ENCODE measurements at places on chromosomes 11 and 22.

GRCh38 chr22:33563220-33563964, 356.9 kb downstream of the LARGE1 start:
- no peak for DNase-seq

GRCh38 chr11:110935018-110935640, 222.9 kb upstream of the ARHGAP20 start:
- DNase-seq, result no peak

DNA sequence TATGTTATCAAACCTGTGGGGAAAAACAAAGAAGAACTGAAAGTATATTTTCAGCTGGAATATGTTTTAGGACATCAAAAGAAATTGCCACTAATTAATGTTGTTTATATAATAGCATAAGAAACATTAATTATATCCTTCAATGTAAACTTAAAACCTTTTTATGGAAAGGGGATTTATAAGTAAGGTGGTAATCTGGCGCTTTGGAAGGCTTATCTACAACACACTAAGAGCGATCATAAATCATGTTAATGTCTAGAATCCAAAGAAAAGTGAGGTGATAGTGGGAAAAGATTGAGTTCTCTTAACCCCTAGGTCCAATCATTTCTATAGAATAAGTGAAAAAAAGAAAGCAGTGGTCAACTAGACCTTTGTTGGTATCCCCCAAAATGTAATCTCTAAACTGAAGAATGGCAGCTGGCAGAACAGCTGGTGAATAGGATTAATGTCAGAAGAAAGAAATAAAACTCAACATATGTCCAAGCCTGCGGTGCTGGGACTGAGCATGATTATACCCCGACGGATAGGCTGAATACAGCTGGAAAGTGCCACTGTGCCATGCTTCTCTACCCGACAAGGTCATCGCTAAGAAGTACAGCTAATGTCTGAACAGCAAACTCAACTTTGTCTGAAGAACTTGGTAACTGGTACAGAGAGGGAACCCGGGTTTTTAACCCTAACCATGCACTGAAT, 64.0 kb downstream of the SOX6 start:
- DNase-seq, result no peak

- DNase-seq, result no peak
Observed at GRCh38 chr22:19194766-19195536, 16.4 kb upstream of the SLC25A1 start.

DNA sequence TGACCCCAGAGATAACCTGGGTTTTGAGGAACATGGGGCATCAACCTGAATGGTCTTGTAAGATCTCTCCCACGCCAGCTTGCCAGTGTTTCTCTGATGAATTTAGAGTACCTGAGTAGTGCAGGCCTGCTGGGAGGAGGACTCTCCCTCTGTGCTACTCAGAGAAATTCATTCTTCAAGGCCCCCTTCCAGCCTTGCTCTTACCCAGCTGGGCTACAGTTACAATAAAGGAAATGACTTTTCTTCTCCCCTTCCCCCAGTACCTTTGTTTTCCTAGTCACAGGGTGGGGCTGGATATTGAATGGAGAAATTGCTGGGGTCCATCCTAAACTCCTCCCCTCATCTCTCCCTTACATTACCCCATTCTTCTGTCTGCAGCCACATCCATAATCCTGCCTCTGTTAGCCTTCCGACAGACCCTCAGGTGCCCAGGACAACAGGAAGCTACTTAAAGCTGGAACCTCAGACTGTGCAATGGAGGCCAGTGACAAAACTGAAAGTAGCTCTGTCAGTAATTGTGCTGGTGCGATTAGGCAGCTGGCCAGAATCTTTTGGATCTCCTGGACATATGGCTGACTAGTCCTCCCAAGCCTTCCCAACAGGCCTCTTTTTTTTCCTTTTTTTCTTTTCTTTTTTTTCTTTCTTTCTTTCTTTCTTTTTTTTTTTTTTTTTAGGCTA, 17.4 kb downstream of the LIMK2 start:
- DNase-seq, result no peak

DNA sequence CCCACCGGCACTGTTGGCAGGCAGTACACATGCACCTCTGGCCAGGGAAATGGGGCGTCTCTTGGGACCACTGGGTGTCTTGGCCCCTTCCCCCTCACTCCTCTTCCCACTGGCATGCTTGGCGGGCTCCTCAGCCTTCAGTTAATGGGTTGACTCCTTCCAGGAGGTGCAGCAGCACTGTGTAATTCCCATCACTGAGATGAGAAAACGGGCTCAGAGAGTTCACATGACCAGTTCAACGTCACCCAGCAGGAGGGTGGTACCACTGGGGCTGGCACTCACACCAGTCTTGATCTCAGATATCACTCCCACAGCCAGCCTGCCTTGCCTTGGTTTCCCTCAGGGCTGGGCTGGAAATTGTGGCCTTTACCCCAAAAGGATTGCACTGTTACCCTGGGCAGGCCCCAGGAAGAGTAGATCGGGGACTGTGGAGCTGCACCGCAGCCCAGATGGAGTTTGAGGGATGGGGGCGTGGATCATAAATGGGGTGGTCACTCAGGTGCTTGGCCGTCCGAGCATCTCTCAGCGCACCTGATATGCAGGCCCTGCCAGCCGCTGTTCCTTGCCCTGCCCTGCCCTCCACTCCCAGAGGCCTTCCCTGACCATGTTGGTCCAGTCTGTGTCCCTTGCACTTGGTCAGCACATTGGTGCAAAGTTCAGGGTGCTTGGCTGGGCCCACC, 16.9 kb downstream of the CAPN5 start:
- DNase-seq, result no peak

- DNase-seq, result no peak
Observed at GRCh38 chr11:4491878-4492606, 9.6 kb downstream of the OR52K1 start.

- DNase-seq, result no peak
Observed at GRCh38 chr11:133545199-133545803, 13.0 kb upstream of the OPCML start.

GRCh38 chr11:74121804-74122203, 49.0 kb downstream of the C2CD3 start:
- no peak for DNase-seq

GRCh38 chr11:45405916-45406670, 120.0 kb upstream of the SYT13 start:
- DNase-seq, result no peak
